ENCODE measurements at places on chromosomes 2 and 18.

GRCh38 chr18:79677221-79677620, 2.4 kb upstream of the CTDP1 start:
- DNase-seq: no peak

- no peak for DNase-seq
Measured at GRCh38 chr2:2919574-2920365, 457.8 kb downstream of the EIPR1 start.

GRCh38 chr2:133072837-133073694, 403.1 kb upstream of the LYPD1 start:
- DNase-seq: no peak

DNA sequence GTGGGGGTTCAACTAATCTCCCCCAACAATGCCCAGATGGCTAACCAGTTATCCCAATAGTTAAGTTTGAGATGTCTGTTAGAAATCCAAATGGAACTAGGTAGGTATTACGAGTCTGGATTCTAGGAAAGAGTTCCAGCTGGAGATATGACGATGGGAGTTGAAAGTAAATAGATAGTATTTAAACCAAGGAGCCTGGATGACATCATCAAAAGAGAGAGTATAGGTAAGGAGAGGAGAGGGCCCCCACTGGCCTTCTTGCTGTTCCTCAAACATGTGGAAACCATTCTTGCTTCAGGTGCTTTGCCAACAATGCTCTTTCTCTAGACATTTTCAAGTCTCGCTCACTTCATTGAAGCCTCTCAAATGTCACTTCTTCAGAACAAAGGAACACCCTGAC, 26.0 kb upstream of the PAIP2B start:
- no peak for DNase-seq

DNA sequence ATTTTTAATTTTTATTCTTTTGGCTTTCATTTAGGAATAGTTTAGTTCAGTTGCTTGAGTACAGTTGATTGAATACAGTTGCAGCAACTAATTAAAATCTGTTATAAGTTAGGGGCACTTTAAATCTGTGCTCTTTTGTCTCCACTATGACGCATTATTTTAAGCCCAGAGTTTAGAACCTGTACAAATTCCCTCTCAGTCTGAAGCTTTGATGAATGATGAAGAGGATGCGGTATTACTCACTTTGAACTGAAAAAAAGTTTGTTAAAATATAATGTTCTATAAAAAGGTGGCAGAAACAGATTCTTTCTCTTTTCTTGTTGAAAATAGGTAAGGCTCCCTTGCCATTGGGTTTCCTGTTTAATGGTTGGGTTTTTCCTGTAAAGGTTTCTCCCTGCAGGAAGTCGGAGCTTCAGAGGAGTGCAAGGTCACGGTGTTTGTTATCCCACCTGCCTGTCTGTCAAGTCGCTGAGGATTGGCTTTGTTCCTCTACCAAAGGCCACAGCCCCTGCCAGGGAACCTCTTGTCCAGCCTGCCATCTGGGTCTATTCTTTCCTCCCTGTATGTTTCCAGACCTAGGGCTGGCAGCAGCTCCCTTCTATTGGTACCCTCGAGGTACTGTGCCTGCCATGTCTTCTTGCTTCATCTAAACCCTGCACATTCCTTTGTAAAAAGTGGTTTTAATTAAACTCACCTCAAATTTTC, 43.8 kb upstream of the FN1 start:
- DNase-seq: no peak

- no peak for DNase-seq
Measured at GRCh38 chr18:26468931-26469340, 79.4 kb downstream of the KCTD1 start.

DNA sequence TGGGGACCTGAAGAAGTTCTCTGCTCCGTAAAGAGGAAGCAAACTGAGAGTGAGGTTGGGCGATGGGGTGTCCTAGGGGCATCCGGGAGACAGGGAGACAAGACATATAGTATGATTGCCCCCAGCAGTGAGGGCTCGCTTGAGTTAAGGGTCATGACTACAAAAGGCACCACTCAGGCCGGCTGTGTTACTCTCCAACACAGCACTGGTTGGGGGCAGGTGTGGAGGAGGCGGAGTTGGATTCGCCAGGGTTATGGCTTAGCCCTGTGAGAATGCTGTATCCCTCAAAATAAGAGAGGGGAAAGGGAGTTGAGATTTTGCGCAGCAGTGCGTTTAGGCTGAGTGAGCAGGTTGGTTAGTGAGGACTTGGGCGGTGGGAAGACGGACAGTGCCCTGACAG, 12.0 kb downstream of the DYSF start:
- DNase-seq: no peak

Measured in stimulated activated CD4-positive, alpha-beta T cell treated with anti-CD3 and anti-CD28 coated beads, Interleukin-1b, Interleukin-23, amount 100 ng/mL, for 1 hour (primary cell).